ENCODE measurements at places on chromosomes 13 and 19.

GRCh38 chr13:59358014-59358413 lies 805.7 kb downstream of the DIAPH3 start:
- DNase-seq: no peak

DNA sequence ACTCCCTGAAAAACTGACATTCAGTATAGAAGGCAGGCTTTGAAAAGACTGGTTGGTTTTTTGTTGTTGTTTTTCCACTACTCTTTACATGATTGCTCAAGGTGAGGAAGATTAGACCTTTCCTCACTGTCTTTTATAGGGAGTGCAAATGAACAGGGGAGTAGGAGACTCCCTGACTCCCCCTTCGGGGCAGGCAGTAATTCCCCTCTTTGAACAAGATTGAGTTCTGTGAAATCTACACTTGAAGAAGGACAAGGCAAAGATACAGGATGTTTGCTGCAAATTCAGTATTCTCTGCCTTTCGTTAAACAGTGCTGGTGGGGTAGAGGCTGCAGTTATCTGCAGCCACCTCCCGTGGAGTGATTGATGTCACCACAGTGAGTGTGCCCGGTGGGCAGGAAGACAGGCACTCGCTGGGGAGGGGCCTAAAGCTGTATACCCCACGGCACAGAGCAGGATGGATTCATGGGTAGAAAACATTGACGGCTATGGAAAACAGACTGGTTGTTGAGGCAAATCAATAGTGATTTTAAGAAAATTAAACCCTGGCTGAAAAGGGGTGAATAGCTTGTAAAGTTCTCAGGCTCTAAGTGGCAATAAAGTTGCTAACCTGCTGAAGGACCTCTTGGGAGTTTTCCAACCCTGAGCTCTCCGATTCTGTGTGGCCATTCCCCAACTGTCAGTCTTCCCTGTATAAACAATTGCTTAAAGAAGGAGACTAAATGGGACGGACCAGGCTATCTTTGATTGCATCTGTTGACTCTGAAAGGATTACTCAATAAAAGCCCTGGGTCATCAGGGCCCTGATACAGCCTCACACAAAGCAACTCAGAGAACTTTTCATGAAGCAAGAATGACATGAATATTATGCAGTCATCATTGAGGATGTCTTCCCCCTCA lies 308.3 kb downstream of the TBC1D4 start:
- no peak for DNase-seq

GRCh38 chr19:34364830-34365462 lies at the start of gene GPI:
Gene GPI (plus strand): TSS chr19:34365196. CDS start chr19:34365267, 71 bp downstream.
- no peak for DNase-seq

DNA sequence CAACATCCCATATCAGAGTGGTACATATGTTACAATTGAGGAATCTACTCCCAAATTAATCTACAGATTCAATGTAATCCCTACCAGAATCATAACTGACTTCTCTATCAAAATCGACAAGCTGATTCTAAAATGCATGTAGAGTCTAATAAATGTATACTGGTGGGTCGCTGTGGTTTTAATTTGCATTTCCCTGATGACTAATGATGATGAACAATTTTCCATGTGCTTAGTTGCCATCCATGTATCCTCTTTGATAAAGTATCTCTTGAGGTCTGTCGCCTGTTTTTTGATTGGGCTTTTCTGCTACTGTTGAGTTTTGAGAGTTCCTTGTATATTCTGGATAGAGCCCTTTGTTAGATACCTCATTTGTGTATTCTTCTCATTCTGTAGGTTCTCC lies 43.8 kb downstream of the KLF12 start:
- no peak for DNase-seq
